ENCODE measurements at places on chromosomes 2 and 18.
A peak's percentile ranks its signal among the peaks of the same experiment; 100 is the strongest.

- no peak for DNase-seq
These were observed 503.5 kb upstream of the SOX11 start for GRCh38 chr2:5188636-5189035.

- DNase-seq, result peak; percentile 91
These were observed 10.3 kb downstream of the PTPRN start for GRCh38 chr2:219298759-219299371.

- DNase-seq, result no peak
These were observed 78.0 kb upstream of the HNMT start for GRCh38 chr2:137886083-137886831.

- DNase-seq, result no peak
These were observed 43.8 kb downstream of the CDH19 start for GRCh38 chr18:66560094-66560493.

- no peak for DNase-seq
These were observed 86.7 kb upstream of the NCKAP5 start for GRCh38 chr2:133654949-133655348.

Measured in activated T-cell treated with anti-CD3 and anti-CD28 coated beads for 4 hours (primary cell).